Brain pericyte (primary cell): ENCODE measurements at places on chromosomes 2 and 18.

GRCh38 chr2:7672027-7672684, 754.9 kb downstream of the RNF144A start:
- no peak for DNase-seq

- DNase-seq = no peak
Measured at GRCh38 chr18:63137999-63138435, 181.6 kb downstream of the BCL2 start.

DNA sequence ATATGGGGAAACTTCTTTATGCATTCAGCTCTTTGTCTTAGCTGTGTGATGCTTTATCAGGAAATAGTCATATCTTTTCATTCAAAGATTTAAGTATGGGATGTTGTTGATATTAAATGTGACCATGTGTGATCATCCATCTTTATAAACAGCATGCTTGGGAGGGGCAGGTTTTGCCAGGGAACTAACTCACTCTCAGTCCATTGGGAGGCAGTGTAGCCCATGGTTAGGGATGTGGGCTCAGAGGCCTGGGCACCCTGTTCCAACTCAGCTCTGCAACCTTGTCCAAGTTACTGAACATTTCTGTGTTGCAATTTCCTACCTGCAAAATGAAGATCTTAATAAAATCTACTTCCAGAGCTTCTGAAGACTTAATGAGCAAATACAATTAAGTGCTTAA, 92.0 kb upstream of the BCL2L11 start:
- no peak for DNase-seq

DNA sequence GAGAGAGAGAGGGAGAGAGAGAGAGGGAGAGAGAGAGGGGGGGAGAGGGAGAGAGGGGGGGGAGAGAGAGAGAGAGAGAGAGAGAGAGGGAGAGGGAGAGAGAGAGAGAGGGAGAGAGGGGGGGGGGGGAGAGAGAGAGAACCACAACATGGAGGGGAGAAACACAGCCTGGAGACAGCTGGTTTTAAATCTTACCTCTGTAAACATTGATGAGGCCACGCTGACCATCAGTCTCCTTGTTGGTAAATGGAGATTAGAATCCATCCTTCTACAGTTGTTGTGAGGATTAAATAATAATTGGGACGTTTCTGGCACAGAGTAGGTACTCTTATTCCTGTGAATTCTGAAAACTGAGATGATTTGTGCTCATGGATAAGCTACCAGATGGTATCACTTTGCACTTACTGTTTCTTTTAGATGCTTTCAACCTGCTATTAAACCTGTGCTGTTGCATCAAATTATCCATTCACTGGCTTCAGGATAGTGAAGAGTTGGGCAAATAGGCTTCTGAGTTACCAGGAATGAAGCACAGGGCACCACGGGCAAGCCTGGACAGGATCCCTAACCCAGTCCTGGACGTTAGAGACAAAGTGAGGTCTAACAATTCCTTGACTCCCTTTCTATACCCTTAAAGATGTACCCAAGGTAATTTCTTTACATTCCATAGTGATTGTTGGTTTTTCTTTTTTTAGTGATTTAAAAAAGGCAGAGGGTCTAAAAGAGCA, 318.1 kb downstream of the ZNF521 start:
- DNase-seq = no peak

- DNase-seq = no peak
Measured at GRCh38 chr2:65602603-65603235, 170.3 kb upstream of the SPRED2 start.

DNA sequence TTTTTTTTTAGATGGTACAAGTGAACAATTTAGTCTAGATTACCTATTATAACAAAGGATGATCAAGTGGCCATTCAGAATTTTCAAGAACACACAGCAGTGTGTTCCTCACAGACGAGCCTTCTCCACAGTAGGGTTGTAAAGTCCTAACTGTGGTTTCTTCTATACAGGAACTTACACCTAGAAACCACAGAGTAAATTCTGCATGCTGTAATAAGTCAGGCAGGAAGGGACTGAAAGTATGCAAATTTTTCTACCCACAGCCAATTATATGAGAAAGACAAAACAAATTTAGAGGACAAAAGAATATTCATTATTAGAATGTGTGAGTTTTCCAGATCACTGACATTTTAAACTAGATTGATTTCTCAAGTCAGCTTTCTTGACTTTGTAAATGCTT, 99.5 kb downstream of the RBMS1 start:
- no peak for DNase-seq

- no peak for DNase-seq
Measured at GRCh38 chr2:47686018-47686417, 96.9 kb upstream of the MSH6 start.

- no peak for DNase-seq
Measured at GRCh38 chr2:197239434-197239833, 71.1 kb downstream of the ANKRD44 start.

DNA sequence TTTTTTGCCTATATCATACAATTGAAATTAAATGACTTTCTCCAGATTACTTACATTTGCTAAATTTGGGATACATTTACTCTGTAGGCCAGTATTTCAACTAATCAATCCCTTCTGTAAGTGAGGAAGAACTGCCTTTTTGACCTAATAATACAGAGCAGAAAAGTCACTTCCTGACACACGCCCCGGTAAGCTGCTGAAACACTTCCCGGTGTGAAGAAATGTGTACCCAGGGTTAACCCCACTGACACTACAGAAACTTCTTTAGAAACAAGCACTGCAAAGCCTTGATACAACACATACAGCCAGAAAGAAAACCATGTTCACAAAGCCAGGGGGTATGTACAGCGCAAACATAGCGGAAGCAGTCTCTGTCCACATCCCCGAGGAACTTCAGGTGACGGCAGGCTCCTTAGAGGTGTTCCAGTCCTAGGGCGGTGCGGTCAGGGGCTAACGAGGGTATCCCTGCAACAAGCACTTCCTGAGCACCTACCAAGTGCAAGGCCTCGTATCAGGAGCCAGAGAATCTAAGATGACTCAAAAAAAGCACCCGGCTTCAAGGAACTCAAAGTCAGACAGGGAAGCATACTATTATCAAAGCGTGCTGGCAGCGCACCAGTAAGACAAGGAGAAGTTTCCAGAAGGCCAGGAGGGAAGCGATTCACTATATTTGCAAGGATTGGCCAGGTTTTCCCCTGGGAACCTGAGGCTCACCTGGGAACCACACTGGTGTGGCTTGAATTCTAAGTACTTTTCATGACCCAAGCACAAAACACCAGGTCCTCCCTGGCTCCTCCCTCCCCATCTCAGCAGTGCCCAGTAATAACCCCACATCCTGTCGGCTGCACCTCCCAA, 46.6 kb downstream of the ZNF516 start:
- no peak for DNase-seq

DNA sequence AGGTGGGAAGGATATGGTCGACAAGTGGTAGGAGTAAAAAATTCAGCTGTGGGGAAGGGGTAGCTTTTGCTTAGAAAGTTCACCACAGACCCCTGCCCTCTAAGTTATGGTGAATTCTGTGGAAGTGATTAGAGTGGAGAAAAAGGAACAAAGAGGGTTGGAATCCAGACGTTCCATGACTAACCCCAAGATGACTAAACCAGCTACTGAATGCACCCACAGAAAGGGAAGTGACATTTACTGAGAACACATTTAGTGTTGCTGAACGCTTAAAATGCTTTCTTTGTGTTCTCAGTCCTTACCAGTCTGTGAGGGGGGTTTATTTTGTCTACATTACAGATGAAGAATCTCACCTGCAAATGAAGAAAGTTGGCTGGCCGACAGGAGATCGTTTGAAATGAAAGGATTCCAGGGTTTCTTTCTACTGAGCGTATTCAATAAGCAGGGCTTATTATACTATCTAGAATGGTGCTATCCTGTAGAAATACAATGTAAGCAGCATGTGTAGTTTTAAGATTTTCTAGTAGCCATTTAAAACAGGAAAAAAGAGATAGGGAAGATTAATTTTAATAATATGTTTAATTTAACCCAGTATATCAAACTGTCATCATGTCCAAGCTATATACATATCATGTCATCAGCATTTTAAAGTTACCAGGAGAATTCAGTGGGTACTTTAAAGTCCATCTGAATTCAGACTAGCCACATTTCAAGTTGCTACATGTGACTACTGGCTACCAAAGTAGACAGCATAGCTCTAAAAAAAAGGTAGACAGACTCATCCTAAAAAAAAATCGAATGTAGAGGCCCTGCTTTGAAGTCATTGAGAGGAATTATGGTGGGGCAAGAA, 60.1 kb downstream of the LIMS1 start:
- DNase-seq = no peak

DNA sequence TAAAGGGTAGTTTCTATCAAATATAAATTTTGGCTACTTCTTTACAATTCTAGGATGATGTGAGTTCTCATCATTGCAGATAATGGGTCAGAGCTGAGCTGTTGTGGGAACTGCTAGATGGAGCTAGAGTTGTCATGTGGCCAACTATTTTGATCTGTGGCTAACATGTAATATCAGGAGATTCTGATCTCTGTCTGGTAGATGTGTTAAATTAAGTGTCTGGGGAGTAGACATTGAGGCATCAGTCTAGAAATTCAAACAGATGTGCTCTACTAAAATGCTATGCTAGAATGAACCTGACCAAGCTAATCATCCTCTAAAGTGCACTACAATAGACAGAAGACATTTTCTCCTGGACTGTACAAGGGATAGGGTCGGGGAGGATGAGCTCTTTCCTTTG, 30.3 kb upstream of the DARS1 start:
- no peak for DNase-seq

GRCh38 chr2:239324456-239324855, 76.4 kb downstream of the HDAC4 start:
- DNase-seq = no peak
